Activated CD4-positive, alpha-beta T cell treated with anti-CD3 and anti-CD28 coated beads, Interleukin-2, amount 50 U/mL, for 24 hours (primary cell): ENCODE measurements at places on chromosomes 7 and 10.
A peak's percentile ranks its signal among the peaks of the same experiment; 100 is the strongest.

- no peak for DNase-seq
Observed at GRCh38 chr7:50687096-50687495, 95.6 kb downstream of the GRB10 start.

DNA sequence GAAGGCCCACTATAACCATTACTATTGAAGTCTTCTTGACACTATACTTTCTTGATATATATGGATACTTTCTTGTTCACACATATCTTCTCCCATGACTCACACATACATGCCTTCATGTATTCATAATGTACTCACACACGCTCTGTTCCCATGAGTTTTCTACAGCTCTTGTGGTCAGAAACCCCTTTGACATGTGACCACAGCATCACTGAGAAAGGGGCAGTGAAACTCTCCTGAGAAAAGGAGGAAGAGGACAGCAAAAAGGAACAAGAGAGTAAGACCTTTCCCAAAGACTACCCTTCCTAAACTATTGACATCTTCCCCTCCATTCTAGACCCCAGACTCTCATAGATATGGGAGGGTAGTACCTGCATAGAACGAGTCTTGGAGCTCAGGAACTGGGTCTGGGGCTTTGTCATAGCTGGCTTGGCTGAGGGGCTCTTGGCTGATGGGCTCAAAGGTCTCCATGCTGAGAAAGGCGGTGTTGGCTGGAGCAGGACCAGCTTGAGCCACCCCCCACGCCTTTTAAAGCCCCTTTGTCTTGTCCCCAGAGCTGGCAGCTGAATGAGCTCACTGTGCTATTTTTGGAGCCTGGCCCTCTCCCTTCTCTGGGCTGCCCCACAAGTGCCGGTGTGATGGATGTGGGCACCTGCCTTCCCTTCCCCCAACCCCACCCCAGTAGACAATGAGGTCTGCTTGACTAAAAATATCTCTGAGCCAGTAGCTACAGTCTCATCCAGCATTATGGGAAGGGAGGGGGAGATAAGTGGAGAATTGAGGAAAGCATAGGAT, 5.1 kb downstream of the SYNPO2L start:
- no peak for DNase-seq

- DNase-seq: no peak
Observed at GRCh38 chr10:101859530-101859929, 15.9 kb upstream of the KCNIP2 start.

GRCh38 chr10:49071160-49071761, 44.1 kb downstream of the VSTM4 start:
- DNase-seq: no peak

- DNase-seq: no peak
Observed at GRCh38 chr10:128738386-128738915, 612.2 kb upstream of the MKI67 start.

GRCh38 chr7:116977172-116977571, 23.9 kb downstream of the ST7 start:
- DNase-seq: no peak

DNA sequence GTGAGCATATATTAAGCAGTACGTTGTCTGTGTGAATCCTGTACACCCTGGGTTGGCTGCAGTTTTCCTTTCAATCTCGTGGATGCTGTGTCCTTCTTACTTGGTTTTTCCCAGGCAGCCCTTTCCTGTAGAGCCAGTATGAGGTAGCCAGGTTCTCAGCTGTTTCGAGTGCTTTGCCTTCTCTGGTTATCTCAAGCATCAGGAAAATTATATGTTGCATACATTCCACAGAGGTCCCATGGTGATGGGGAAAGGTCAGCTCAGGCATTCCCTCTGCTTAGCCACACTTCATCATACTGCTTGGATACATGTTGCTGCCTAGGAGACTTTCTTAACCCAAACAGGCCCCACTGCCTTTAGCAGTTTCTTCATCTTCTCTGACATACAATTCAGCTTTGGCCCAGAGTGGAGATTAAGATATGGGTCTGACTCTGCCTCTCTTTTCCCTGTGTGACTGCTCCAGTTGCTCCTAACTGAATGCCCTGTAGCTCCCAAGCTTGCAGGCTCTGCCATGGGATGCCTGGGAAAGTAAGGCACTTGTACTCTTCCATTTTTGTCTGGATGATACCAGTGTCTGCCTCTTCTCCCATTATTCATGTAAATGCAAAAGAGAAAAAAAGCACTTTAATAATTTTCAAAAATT, 11.3 kb downstream of the GNAI1 start:
- DNase-seq: no peak

GRCh38 chr10:80599424-80599847, 61.7 kb downstream of the SH2D4B start:
- DNase-seq: peak; percentile 7

- DNase-seq: no peak
Observed at GRCh38 chr10:126374435-126374834, 13.8 kb downstream of the ADAM12 start.

DNA sequence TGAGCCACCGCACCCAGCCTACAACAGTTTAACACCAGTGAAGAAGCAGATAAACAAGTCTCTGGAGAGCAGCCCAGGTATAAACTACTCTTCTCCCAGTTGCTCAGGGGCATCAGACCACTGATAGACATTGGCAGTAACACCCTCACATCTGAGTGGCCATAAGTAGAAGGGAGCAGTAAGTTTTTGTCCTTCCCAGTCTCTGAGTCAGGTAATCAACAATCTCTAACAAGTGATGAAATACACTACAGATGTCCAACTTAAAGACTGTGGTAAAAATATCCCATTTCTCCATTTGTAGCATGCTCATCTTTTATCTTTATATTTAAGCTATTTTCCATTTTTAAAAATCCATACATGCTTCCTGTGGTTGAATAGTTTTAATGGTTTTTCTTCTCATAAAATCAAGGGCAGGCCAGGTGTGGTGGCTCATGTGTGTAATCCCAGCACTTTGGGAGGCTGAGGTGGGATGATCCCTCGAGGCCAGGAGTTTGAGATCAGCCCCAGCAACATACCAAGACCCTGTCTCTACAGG, 78.6 kb downstream of the GSAP start:
- no peak for DNase-seq
